ENCODE measurements at places on chromosomes 3 and 15.
A peak's percentile ranks its signal among the peaks of the same experiment; 100 is the strongest.

DNA sequence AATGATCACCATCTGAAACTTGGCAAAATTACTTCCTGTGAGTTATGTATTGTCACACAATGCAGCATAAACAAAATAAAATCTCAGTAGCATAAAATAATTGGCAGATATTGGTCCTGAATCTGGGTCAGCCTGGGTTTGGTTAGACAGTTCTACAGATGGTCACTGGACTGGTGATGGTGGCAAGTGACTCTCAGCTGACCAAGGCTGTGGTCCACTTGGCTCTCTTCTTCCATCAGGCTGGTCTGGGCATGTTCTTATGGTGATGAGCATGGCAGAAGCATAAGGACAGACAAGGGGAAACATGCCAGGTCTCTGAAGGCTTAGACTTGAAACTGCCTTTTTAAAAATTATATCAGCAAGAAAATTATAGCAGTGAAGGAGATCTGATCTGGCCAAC lies 1205.0 kb upstream of the EPHA6 start:
- DNase-seq = no peak

- DNase-seq = no peak
Measured at GRCh38 chr3:193843474-193844301, 250.7 kb downstream of the OPA1 start.

GRCh38 chr15:99440551-99441443 lies 125.0 kb upstream of the MEF2A start:
- DNase-seq = no peak

DNA sequence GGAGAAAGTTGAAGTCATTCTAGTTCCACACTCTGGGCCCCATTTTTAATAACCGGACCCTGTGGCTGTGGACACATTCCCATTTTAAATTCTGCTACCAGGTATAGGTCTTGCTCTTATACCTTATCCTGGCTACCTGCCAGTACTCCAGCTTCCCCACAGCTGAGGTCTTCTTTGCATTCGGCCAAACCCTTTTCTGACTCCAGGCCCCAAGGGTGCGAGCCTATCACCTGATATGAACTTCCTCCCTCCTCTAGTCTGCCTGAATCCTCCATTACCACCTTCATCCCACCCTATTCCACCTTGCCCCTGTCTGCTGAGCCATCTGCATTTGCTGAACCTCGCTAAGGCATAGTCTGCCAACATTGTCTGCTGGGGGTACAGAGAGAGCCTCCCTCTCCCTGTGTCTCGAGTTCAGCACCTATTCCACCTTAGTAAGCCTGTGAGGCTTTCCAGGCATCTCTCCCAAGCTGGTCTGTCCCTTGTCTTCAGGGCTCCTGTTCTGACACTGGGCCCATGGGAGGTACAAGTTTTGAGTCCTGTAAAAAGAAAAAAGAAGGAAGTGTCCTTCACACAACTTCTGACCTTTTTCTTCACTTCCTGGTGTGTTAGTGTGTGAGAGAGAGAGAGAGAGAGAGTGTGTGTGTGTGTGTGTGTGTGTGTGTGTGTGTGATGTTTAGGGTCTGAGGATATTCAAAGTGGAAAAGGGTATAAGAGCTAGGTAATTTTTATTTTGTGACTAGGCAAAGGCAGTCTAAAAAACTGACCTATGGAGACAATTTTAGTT lies 27.0 kb downstream of the PDE8A start:
- no peak for DNase-seq

DNA sequence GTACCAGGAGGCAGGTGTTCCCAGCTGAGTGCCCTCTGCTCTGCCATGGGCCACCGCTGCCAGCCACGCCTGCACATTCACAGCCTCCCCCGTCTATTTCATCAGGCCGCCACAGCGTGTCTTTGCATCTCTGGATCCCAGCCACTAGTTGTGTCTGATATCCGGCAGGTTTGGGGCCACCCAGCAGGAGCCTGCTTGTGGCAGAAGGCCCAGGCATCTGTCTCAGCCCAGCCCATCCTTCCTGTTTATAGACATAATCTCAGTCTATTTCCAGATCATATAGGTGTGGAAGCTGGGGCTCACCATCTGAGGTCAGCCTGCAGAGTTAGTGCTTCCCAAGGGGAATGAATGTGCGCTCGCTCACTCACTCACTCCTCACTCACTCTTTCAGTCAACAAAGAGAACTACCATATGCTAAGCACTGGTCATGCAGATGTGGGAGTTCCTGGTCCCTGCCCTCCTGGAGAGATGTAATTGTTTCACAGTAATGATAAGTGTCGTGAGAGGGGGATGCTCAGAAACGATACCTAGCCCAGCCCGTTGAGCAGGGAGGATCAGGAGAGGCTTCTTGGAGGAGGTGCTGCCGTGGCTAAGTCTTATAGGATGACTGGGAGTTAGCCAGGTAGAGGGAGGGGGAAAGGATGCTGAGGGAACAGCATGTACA lies 60.6 kb downstream of the FGD5 start:
- peak; percentile 8 for DNase-seq

GRCh38 chr15:81002331-81003096 lies 1.8 kb downstream of the TLNRD1 start:
- peak; percentile 37 for DNase-seq

GRCh38 chr15:74302821-74303359 lies 64.6 kb downstream of the CYP11A1 start:
- peak; percentile 44 for DNase-seq

DNA sequence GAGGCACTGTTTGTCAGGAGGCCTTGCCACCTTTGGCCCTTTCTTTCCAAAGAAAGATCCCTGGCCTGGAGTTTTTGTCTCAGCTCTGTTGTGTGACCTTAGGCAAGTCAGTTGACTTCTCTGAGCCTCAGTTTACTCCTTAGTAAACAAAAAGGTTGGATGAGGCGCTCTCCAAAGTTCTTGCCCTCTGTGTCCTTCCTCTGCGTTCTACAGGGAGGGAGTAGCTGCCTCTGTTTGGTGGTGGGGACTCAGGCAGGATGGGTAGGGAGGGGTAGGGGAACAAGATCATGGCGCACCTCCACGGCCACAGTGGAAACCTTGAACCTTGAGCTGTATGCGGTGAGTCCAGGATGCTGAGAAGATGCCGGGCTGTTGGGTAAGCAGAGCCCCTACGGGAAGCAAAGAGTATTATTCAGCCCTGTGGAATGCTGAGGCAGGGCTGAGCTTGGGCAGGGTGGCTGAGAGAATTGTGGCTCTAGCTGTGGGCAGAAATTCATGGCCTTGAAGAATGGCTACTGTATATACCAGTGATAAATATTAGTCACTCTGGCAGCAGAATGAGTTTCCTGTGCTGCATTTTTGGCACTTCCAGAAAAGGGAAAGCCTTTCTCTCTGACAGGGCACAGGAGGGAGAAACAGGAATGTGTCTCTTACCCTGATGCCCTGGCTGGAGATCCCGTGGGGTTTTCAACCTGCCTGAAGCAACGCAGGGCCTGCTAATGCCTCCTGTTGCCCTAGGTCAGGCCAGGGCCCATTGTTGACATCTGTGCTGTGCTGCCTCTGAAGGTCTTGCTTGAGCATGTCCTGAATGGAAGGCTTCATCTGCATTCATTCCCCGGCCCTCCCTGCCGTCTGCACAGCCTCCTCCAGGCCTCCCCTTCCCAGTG lies 39.9 kb downstream of the SMAD3 start:
- DNase-seq = peak; percentile 98

- DNase-seq = no peak
Measured at GRCh38 chr3:143808030-143808429, 40.2 kb downstream of the SLC9A9 start.

DNA sequence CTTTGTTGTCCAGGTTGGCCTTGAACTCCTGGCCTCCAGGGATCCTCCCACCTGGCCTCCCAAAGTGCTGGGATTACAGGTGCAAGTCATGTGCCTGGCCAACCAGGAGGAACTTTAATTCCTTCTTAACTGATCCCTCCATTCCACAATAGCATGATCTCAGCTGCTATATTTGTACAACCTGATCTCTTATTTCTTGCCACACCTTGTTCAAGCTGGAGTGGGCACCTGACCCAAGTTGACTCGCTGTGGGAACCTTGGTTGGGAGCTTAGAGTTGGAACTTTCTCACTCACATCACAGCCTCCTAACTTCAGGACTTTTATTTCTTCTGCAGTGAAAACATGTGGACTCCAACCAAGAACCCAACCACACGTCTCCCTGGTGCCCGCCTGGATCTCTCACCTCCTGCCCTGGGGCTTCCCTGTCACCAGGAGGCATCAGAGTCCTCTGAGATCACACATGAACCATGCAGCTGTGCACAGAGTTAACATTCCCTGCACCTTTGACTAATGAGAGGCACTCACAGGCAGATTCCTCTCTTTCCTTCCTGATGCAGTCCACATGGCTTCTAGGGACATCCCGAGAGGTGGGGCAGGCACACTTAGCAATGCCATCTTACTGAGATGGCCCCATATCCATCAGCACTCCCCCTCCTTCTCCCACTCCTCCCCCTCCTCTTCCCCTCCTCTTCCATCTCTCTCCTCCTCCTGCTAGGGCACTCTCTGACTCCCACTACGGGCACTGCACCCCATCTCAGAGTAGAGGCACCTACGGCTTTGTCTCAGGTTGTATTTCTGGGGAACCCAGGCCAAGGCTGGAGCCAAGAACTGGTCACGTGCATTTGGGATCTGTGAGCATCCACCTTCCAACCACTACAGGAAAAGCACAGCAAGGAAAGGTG lies 9.7 kb upstream of the CYFIP1 start:
- no peak for DNase-seq

- DNase-seq = no peak
Measured at GRCh38 chr3:153970047-153970446, 151.1 kb upstream of the ARHGEF26 start.

GRCh38 chr3:8529181-8529637 lies 27.6 kb downstream of the LMCD1 start:
- peak; percentile 84 for DNase-seq

DNA sequence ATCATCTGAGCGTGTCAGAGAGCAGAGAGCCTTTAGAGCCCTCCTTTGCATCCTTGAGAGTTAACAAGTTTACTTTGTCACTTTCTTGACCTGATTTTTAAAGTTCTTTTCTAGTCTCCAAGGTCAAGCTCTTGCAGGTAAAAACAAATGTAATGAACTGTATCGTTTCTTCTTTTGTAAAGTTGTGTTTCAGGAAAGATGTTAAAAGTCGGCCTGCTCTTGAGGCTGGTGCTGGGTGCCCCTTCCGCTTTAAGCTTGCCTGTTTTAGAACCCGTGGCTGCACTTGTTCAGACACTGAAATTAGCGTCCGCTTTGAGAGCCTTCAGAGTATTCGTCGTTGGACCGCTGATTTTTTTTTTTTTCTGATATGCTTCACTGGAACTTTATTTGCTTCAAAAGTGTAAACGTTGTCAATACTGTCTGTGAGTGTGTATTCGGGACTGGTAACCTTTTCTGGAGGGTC lies 52.6 kb upstream of the ULK4 start:
- DNase-seq = peak; percentile 33

DNA sequence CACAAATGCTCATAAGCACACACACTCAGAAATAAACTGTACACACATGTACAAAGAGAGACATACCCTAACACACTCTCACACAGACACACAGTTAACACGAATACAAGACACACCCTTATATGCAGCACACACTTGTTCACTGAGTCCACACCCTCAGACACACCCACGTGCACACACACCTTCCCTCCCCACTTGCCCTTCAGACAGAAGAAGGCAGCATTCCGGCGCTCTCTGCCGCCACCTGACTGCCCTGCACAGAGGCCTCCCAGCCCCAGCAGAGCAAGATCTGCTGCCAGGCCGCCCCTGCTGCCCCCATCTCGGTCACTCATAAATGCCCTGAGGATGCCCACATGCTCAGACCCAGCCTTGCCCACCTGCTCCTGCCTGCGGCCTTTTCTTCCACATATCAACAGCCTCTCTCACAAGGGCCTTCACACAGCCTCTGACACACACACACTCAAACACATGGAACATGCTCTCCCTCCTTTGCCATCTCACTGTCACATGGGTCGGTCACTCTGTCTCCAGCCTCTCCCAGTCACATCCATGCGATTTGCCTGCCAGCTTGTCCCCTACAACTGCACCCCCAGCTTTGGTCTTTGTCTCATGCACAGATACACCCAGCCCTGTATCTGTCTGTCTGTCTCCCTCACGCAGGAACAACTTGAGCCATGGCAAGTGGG lies 71.1 kb downstream of the EPHB3 start:
- no peak for DNase-seq

DNA sequence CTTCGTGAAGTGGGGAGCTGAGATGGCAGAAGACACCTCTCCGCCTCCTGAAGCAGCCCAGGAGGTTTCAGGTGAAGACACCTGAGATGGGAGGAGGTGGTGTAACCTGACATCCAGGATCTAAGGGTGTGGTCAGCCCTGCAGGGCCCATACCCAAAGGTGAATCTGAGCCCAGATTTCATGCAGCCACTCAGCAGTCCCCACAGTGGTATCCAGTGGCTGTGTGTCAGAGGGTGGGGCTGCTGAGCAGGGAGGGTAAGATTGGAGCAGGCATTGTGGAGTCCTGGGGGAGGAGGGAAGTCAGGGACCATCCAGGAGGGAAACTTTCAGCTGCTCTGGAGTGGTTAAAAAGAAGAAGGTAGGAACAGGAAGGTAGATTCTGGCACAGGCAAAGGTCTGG lies 46.0 kb upstream of the SMAD6 start:
- no peak for DNase-seq

DNA sequence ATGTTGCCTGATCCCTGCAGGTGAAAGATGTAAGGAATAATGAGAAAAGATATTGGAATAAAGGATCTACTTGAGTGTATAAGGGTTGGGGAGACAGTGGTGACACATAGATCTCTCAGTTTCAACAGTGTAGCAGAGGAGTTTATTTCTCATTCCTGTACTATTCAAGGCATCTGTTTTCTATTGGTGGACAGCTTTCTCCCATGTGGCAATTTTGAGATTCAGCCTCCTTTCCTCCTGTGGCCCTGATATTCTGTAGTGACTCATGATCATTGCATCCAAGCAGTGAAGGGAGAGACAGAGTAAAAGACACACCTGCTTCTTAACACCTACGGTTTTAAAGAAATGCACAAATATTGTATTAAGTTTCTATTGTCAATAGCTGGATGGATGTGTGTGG lies 327.6 kb downstream of the GRM7 start:
- DNase-seq = no peak

GRCh38 chr3:123054109-123054778 lies 12.6 kb upstream of the PDIA5 start:
- no peak for DNase-seq

- peak; percentile 86 for DNase-seq
Measured at GRCh38 chr3:110384601-110385000, 687.0 kb upstream of the NECTIN3 start.

- peak; percentile 60 for DNase-seq
Measured at GRCh38 chr3:189839576-189839975, 208.4 kb downstream of the TP63 start.
